ENCODE measurements at places on chromosomes 3 and 15.

DNA sequence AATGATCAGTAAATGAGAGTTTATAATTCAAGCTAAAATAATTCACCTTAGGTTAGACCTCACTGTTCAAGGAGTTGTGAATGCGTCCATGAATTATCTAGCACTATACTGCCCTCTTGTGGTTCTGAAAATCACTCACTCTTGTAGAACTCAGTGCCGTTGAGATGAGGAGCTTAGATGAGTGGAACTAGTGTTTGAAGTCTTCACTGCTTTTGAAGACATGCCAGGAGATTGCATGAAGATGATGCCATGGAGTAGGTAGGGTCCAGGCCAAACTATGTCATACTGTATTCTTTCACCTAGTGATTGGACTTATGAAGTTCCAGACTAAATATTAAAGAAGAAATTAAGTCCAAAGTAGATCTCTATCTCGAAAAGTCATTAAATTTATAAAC lies 28.8 kb downstream of the LYSMD4 start:
- DNase-seq, result peak; percentile 69

GRCh38 chr3:194384569-194385001 lies 14.5 kb downstream of the GP5 start:
- DNase-seq, result no peak

DNA sequence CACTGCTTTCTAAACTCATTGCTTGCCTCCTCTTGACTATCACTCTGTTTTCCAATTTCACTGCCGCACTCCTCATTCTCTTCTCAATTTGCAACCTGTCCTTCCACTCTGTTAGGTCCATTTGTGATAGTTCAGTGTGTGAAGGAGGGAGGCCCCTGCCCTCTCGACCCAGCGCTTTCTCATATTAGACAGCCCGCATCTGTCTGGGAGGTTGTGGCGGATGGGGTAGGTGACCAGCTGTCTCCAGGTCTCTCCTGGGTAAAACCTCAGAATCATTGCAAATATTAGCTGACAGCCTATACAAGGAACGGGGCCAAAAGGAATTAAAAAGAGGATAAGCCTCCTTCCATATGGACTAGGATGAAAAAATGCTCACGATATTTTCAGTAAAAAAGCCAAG lies 358.3 kb downstream of the SHQ1 start:
- no peak for DNase-seq

DNA sequence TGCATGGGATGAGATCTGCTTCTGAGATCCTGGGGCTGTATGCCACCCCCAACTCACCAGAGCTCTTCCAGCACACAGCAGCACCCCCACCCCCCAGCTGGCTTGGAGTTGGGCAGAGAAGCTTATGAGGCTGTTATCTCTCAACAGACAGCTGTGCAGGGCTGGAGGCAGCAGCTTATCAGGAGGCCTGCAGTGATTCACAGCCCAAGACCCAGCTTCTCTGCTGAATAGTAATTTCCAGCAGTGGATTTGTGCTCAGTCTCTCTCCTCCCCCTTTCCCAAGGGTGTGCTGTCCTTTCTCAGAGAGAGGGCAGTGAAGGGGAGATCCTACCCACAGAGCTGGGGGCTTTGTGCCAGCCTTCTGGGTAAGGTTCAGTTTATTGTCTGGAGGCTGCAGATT lies 2.1 kb downstream of the RPP25 start:
- no peak for DNase-seq

GRCh38 chr3:65575376-65575840 lies 463.3 kb downstream of the MAGI1 start:
- DNase-seq, result no peak

DNA sequence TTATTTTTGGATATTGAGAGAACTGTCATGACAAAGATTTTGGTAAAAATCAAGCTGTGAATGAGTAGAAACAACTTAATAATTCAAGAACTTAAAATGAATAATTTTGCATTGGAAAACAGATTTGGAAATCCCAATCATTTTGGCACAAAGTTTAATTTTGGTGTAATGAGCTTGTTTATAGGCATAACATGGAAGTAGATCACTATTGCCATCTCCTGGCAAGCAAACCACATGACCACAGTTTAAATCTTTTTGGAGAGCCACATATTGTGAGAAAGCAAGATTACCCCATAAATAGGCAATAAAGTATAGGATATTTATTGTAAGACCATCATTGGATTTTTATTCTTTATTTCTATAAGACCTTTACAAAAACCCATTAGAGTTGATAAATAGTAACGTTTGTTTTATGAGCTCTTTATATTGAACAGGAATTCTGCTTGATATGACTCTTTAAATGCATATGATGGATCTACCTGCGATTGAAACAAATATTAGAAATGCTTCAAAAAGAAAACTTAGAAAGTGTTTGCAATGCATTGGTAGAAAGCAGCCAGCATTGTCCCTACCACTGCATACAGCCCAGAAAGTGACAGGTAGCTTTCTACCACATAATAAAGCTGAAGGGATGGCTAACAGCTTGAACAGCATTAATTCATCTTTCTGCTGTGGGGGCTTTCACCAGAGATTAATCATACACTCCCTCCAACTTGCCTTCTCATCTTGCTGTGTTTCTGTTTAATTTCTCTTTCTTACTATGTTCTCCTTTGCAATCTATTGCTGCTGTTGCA lies 766.8 kb downstream of the TBL1XR1 start:
- no peak for DNase-seq

GRCh38 chr15:83248151-83249029 lies 36.1 kb downstream of the BNC1 start:
- DNase-seq, result peak; percentile 29

- no peak for DNase-seq
These were observed 87.8 kb upstream of the RNU6-1 start for GRCh38 chr15:67927501-67928168.

DNA sequence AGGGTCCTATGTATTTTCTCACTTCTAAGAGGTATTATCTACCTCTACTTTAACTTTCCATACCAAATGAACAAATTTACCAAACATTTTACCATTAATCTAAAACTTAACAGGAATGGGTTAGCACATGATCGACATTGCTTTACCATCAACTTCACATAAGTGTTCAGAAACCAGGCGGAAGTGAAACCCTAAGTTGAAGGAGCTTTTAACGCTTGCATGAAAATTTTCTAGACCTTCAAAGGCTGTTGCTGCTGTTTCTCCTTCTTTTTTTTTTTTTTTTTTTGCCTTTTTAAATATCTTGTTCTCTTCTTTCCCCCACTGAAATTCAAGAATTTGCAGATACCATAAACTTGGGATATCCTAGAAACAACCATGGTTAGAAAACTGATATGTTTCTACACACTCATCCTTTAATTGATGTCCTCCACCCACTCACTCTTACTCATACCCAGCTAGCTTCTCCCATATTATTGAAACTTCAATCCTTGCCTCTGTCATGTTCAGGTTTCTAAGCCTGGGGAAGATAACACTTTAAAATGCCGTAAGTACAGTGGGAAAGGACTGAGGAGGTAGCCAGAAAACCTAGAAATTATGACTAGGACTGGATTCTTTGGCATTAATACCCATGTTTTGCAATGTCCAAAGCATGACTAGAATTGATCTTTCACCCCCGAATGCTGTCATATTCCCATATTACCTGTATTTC lies 24.7 kb downstream of the MYO5A start:
- peak; percentile 62 for DNase-seq

GRCh38 chr3:17514597-17514996 lies 227.8 kb downstream of the TBC1D5 start:
- DNase-seq, result no peak

DNA sequence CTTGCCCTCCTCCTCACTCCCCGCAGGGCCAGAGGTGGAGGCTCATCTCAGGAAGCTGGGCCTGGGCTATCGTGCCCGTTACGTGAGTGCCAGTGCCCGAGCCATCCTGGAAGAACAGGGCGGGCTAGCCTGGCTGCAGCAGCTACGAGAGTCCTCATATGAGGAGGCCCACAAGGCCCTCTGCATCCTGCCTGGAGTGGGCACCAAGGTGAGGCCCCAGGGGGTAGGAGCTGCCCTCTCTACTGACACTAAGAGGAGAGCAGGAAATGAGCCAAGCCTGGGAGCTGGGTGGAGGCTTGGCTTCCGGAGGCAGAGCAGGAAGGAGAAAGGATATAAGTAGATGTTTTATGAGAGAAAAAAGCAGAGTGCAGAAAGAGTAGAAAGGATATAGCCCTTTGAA lies 4.9 kb downstream of the OGG1 start:
- DNase-seq, result no peak

DNA sequence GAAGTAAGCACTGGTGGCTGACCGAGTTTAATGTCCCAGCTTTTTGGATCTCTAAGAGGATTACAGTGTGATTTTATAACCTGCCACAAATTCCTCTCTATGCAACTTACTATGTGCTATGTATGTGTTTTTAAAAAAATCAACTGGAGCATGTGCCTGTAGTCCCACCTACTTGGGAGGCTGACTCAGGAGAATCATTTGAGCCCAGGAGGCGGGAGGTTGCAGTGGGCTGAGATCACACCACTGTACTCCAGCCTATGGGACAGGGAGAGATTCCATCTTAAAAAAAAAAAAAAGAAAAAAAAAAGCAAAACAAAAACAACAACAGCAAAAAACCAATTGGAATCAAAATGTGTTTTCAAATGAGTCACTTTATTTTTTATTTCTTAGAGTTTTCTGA lies 29.6 kb downstream of the DUT start:
- no peak for DNase-seq

GRCh38 chr3:150639262-150639661 lies 36.1 kb downstream of the SELENOT start:
- DNase-seq, result no peak

GRCh38 chr3:53187430-53187829 lies 26.4 kb downstream of the PRKCD start:
- DNase-seq, result no peak

DNA sequence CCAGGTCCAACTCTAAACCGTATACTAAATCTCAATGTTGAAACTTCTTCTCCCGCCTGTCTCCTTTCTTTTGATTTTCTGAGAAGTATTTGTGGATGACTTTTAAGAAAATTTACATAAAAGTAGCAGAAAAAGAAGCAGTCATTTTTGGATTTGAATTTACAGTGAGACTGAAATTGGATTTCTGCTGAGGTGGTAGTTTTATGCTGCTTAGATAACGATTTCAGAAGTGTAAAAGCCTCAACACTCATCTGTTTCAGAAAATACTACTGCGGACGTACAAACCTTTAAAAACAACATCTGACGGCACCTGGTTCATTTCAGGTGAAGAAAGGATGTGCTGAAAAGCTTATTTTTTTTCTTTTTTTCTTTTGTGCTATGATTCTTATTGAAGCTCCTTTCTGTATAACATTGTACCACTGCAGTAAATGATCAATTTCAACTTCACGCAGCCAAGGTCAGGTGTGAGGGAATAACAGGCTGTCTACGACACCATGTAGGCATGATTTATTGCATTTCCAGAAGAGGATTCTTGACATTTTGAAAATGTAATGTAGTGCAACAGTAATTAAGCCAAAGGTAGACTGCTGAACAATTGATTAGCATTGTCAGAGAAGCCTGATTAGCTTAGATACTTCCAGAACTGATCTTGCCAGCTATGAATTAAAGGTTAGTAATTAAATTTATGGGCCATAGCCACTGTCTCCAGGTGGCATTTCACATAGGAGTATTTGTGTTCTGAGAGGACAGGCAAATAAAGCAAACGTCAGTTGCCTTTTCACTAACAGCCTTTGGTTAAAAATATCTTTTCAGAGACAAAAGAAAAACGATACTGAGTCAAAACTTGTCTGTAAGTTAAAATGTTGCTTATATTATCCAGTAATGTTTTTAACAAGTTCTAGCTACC lies 134.6 kb upstream of the KBTBD8 start:
- no peak for DNase-seq

DNA sequence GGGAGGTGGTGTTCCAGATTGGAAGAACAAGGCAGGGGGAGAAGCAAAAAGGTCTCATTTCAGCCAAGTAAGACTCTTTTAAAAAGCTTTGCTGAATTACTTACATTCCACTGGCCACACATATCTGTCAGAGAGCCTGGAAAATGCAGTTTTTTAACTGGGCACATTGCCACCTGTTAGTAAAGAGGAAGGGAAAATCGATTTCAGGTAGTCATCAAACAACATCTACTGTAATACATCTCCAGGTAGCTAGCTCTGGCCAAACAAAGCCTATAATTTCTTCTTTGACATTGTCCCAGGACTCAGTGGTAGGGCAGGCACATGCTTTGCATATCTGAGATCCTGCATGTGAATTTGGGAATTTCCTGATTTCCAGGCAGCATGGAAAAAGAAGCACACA lies 480.7 kb upstream of the SUCLG2 start:
- DNase-seq, result no peak

DNA sequence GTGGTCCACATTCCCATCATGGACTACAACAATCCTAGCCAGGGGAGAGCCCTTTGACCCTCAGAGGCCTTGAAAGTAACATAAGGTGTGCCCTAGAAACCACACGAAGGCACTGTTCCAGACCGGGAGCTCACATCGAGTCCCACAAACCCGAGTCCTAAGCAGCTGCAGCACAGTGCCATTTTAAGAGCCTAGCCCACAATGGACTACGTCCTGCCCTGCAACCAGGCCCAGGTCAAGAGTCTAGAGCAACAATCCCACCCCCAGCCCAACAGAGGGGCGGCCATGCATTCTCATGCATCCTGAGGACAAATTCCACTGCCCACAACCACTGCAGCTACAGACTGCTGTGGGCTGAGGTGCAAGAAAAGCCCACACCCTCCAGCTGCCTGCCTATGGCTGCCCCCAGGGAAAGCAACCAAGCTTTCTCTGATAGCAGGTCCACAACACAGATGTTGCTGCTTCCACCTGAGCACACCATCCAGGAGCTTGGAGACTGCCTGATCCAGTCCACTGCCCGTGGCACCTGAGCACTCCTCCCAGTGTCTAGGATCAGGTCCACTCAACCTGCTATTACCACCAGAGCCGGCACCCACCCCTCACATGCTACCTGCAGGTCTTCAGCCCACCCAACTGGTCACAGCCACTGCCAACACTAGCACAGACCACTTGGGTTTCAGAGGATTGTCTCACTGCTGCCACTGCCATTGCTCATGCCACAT lies 56.8 kb downstream of the IGSF11 start:
- no peak for DNase-seq

Data from GM12864 (cell line).